ENCODE measurements at places on chromosomes 13 and 19. TPM values are rescaled to one million over a fixed set of nuclear protein-coding genes. Genes with fewer than 3 reads are reported as not detected.

The CYP2F1 gene
- not detected for total RNA-seq

DNA sequence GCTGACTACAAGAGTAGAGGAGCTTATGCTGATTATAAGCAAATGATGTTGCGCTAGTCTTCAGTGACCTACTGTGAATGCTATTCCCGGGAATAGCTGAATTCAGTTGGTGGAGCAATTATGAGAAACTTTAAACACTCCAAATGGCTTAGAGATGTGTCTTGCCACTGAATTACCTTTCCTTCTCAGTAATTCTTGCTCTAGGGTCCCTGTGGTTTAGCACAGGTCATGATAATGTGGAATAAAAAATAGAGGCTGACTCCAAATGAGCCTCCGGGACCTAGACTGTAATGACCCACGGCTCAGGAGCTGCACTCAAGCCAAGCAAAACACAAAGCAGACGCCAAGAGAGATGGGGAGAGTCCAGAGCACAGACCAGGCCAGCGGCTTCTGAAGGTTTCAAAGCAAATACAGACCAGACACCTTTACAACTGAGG is 124.7 kb downstream of the RGCC start:
- peaks cover 2% of the 10 kb centered on the region for H3K36me3 ChIP-seq
- no peak for DNase-seq
- H3K27me3 ChIP-seq, result no peaks in the 10 kb centered on the region

DNA sequence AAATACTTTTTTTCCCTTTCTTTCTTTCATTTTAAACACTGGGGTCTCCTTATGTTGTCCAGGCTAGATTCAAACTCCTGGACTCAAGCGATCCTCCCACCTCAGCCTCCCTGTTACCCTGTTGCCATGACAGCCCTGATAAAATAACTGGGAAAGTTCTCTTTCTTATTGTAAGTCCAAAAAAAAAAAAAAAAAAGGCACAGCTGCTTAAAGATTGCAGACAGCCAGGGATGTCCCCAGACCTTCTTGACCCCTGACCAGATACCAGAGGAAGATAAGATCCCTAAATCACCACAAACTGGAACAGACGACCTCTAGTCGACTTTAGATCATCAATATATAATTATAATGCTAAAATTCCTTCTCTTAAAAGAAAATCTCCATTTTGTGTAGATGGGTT is 1.1 kb upstream of the MVB12A start:
- H3K27me3 ChIP-seq, result 0 out of 2 replicates have a peak, but pooled peaks cover 1% of the 10 kb centered on the region
- H3K4me3 ChIP-seq, result no peak overlapping the region
- peaks cover 2% of the 10 kb centered on the region for H3K36me3 ChIP-seq
- peaks cover 4% of the 10 kb centered on the region for H3K4me1 ChIP-seq
- H3K27ac ChIP-seq, result no peak overlapping the region
- DNase-seq, result no peak

The SERPINE3 gene
- not detected for total RNA-seq

DNA sequence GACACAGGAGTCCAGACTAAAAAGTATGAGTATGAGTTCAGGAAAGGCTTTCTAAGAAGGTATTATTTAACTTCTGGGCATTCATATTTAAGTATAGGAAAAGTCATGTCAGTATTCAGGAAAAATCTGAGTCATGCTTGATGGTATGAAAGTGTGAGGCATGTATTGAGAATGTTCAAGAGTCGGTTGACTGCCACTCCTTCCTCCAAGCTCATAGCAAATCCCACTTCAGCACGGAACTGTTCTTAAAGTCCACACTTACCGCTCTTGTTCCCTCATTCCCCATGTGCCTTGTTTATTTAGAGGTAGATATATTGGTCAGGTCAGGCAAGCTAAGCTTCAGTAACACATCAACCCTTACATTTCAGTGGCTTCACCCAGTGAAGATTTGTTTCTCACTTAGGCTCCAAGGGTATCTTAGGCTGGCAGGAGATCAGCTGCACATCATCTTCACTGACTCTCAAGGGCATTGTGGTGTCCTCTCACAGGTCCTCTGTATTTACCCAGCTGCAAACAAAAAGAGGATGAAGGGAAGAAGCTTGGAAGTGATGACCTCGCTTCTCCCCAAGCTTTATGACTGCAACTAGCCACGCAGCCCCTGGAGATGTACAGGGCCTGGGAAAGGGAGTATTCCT is 1189.2 kb downstream of the EFNB2 start:
- H3K4me3 ChIP-seq, result no peak overlapping the region
- no peaks in the 10 kb centered on the region for H3K36me3 ChIP-seq
- no peaks in the 10 kb centered on the region for H3K27me3 ChIP-seq
- peaks cover 6% of the 10 kb centered on the region for H3K4me1 ChIP-seq

The ERFL gene
- total RNA-seq, result not detected

DNA sequence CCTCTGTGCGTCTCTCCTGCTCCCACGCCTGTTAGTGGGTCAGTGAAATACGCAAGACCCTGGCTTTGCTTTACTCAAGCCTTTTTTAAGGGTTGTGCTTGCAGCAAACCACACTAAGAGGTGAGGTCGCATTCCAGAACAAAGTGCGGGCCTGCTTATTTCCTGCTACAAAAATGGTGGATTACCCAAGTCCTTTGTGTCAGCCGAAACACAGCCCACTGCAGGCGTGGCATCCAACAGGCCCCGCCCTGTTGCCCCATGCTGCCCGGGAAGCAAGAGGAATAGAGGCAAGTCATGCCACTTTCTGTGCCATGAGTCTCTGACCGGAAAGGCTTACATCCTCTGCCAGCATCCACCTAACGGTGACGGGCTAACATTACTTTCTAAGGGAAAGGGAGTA is 7.7 kb upstream of the IRS2 start:
- DNase-seq, result no peak
- H3K27me3 ChIP-seq, result peaks cover 14% of the 10 kb centered on the region
- no peak overlapping the region for H3K27ac ChIP-seq
- H3K4me3 ChIP-seq, result no peak overlapping the region
- H3K4me1 ChIP-seq, result peaks cover 3% of the 10 kb centered on the region

The S1PR4 gene
- not detected for total RNA-seq

- H3K36me3 ChIP-seq, result peaks cover 4% of the 10 kb centered on the region
- H3K4me1 ChIP-seq, result peaks cover 22% of the 10 kb centered on the region
- H3K27ac ChIP-seq, result no peak overlapping the region
- no peak overlapping the region for H3K4me3 ChIP-seq
- peak; percentile 93 for DNase-seq
- H3K27me3 ChIP-seq, result no peaks in the 10 kb centered on the region
Measured at GRCh38 chr13:99310382-99311031, 3.3 kb upstream of the GPR183 start.

DNA sequence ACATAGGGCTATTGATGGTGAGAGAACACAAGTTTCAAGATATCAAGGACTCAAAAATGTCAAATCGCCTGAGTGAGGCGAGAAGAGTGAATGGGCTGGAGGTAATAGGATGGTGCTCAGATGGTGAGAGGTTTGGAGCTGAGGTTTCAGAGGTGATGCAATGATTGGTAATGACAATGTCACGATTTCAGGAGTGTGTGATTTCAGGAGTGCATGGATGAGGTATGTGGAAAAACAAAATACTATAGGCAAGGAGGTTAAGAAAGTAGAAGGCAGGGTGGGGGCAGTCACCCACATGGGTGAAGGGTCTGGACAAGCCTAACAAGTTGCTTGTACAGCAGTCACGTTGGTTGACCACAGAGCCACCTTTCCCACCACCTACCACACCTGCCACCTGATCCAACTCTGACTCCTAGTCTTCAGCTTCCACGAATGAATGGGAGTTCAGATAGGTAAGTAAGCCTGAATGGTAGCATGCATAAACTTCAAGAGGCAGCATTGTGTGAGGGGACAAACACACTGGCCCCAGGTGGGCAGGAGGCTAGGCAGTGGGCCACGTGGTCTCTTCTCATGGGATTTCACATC is 71.5 kb downstream of the RUBCNL start:
- no peaks in the 10 kb centered on the region for H3K27me3 ChIP-seq
- no peaks in the 10 kb centered on the region for H3K4me1 ChIP-seq
- H3K27ac ChIP-seq, result no peak overlapping the region
- H3K36me3 ChIP-seq, result no peaks in the 10 kb centered on the region
- no peak overlapping the region for H3K4me3 ChIP-seq

- peaks cover 10% of the 10 kb centered on the region for H3K36me3 ChIP-seq
- no peaks in the 10 kb centered on the region for H3K27me3 ChIP-seq
- H3K4me1 ChIP-seq, result peaks cover 4% of the 10 kb centered on the region
- DNase-seq, result no peak
Measured at GRCh38 chr19:1830568-1830967, 17.7 kb downstream of the REXO1 start.

DNA sequence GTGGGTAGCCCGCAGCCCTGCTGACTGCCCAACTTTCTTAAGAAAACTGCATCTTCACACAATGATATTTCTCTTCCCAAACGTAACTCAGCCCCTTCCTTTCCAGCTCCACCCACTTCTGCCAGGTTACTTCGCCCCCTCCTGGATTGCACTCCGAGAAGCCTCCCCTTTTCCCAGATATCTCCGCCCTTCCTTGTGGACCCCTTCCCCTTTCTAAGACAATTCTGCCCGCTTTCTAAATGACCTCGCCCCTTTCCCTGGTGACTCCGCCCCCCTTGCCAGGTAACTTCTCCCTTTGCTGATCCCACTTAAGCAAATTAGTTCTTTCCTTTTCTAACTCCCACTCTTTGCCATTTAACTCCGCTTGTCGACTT is 2.6 kb downstream of the VSIG10L start:
- no peaks in the 10 kb centered on the region for H3K27me3 ChIP-seq
- H3K4me3 ChIP-seq, result peak overlapping the region; percentile 55
- no peaks in the 10 kb centered on the region for H3K4me1 ChIP-seq
- DNase-seq, result no peak
- H3K36me3 ChIP-seq, result no peaks in the 10 kb centered on the region

- DNase-seq, result peak; percentile 73
- H3K27me3 ChIP-seq, result no peaks in the 10 kb centered on the region
- H3K27ac ChIP-seq, result no peak overlapping the region
- peaks cover 7% of the 10 kb centered on the region for H3K4me1 ChIP-seq
Measured at GRCh38 chr13:26585136-26585535, 27.7 kb downstream of the WASF3 start.

The CABP5 gene
- total RNA-seq, result not detected

The IFNL3 gene
- not detected for total RNA-seq

Measured in IMR-90 (cell line).